H1 (cell line): ENCODE measurements at places on chromosomes 1 and 21. TPM values are rescaled to one million over a fixed set of nuclear protein-coding genes. Genes with fewer than 3 reads are reported as not detected.

KIF14 gene
- 22.5 and 23.3 TPM in 2 replicates for total RNA-seq

VPS72 gene
- 114 and 121 TPM in 2 replicates for total RNA-seq

OR2G6 gene
- total RNA-seq = not detected in 2 replicates

NR1I3 gene
- total RNA-seq = not detected in 2 replicates

PLCH2 gene
- total RNA-seq = 0.19 TPM in 2 replicates

CD1B gene
- total RNA-seq = not detected in 2 replicates

RNASEL gene
- 0.57 and 0.78 TPM in 2 replicates for total RNA-seq

TIE1 gene
- 2.2 and 2.7 TPM in 2 replicates for total RNA-seq

INAVA gene
- total RNA-seq = 43.4 and 46.8 TPM in 2 replicates

ARHGAP30 gene
- total RNA-seq = 0.39 and 0.40 TPM in 2 replicates

TTC39A gene
- total RNA-seq = 3.6 and 5.5 TPM in 2 replicates
